SK-N-SH treated with all-trans-retinoic acid at 6 μM for 48 hours (cell line): ENCODE measurements at places on chromosomes 11 and 22.

- ATAC-seq: no peak
Measured at GRCh38 chr22:38267086-38267485, 5.7 kb downstream of the TMEM184B start.

- ATAC-seq: no peak
Measured at GRCh38 chr11:61904539-61905048, 12.8 kb downstream of the RAB3IL1 start.

DNA sequence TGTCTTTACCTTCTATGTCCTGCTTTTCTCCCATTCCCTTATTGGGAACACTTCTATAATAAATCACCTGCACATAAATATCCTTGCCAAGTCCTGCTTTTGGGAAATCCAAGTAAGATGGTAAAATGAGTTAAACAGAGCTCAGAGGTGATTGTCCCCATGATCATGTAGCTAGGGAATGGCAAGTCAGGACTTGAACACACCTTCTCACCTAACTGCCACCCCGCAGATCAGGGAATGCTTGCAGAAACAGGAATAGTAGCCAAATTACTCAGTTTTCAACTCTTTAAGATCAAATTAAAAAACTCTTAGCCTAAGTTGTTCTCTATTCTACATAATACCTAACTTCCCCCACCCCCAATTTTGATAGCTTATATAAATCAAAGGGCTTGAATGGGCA lies 16.0 kb downstream of the OOSP3 start:
- no peak for ATAC-seq

- peak; percentile 4; the same call in 2 of the 3 replicates for ATAC-seq
Measured at GRCh38 chr22:20206709-20207215, 55.9 kb upstream of the CCDC188 start.

DNA sequence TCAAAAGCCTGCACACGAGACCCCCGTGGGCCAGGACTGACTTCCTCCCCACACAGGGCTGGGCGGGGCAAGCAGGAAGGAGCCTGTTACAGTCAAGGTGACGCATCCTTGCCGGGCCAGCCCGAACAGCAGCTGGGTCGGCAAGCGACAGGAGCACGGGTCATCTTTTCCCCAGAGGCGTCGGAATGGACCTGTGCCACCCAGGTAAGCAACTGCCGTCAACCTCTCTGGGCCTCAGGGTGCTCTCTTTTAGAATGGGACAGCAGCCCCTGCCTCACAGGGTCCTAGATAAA lies at the start of gene CYTH4:
Gene CYTH4, plus strand, starts transcription at position 124 of the 293 bp plus-strand sequence. Its CDS starts 62 bp downstream, at position 186.
- ATAC-seq: no peak

DNA sequence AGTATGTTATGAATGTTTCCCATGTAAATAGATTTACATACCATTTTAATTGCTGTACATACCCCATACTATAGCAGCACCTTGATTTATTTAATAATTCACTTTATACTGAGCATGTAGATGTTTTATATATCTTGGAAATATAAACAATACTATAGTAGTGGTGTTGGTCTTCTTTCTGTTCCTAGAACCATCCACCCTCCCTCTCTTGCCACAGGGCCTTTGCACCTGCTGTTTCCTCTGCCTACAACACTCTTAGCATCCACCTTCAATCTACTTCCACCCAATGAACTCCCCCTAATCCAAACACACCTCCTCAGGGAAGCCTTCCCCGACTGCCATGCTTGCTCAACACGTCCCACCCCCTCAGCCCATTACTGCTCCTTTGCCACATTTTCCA lies 30.2 kb downstream of the TESMIN start:
- no peak for ATAC-seq

GRCh38 chr11:115894176-115894575 lies 390.0 kb upstream of the CADM1 start:
- no peak for ATAC-seq

- ATAC-seq: no peak
Measured at GRCh38 chr11:7489376-7489775, 4.1 kb downstream of the OLFML1 start.

DNA sequence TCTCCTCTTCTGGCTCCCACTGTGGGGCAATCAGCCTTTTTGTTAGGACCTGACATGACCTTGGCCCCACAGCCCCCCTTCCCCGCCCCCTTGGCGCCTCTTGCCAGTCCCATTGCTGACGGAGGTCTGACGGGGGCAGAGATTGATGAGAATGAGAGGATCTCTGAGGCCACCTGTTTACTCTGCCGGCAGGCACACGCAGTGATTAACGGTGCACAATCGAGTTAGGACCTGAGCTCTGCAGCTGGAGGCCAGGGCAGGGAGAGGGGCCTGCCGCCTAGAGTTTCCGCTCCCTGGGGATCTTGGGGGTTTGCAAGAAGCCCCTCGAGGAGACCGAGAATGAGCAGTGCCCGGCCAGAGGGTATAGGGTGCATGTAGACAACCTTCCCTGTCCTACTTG lies 6.8 kb upstream of the CHRM1 start:
- ATAC-seq: peak; percentile 17; the same call in 1 of the 3 replicates

DNA sequence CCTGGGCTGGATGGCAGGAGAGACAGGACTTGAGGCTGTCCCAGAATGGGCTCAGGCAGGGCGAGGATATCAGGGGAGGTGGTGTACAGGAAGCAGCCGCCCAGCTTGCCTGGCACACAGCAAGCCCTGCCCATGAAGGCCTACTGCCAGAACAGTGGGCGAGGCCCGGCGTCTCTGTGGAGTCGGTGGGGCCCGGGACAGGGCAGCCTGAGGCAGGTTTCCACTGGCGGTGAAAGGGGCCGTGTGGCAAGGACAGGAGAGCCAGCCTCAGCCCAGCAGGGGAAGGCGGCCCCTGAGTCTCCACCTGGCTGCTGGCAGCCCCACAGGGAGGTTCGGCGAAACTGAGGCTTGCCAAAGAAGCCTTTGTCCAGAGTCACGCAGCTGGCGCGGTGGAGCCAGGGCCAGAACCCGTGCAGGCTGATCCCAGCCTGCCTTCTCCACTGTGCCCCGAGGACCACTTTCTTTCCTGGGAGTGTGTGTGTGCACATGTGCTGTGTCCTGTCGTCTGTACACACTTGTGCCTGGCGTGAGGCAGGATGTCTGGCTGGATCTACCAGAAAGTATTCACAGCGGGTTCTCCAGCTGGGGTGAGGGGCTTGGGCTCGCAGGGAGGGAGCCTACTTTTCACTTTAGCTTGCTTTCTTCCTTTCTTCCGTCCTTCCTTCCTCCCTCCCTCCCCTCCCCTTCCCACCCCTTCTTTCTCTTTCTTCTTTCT lies 1.2 kb downstream of the TSPO start:
- ATAC-seq: peak; percentile 89

- ATAC-seq: no peak
Measured at GRCh38 chr11:73281201-73281741, 9.1 kb downstream of the P2RY6 start.

GRCh38 chr22:49395617-49396016 lies 432.1 kb downstream of the BRD1 start:
- ATAC-seq: no peak

GRCh38 chr11:9459667-9460321 lies 1.0 kb upstream of the ZNF143 start:
- ATAC-seq: peak; percentile 1; the same call in 1 of the 3 replicates

DNA sequence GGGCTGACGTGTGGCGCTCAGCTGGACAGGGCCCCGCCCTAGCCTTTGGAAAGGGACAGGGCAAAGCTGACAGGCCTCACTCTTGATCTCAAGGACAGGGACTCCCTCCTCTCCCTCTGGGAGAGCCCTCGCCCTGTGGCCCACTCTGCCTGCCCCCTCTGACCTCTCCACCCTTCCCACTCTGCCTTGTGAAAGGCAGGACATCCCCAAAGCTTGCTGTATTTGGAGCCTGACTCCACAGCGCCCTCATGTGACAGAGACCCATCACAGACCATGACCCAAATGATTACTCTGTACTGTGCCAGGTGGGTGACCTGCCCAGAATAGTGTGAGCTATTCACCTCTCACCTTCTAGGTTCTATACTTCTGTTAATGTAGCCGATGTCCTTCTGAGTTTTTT lies 18.8 kb downstream of the P2RY2 start:
- ATAC-seq: peak; percentile 67

DNA sequence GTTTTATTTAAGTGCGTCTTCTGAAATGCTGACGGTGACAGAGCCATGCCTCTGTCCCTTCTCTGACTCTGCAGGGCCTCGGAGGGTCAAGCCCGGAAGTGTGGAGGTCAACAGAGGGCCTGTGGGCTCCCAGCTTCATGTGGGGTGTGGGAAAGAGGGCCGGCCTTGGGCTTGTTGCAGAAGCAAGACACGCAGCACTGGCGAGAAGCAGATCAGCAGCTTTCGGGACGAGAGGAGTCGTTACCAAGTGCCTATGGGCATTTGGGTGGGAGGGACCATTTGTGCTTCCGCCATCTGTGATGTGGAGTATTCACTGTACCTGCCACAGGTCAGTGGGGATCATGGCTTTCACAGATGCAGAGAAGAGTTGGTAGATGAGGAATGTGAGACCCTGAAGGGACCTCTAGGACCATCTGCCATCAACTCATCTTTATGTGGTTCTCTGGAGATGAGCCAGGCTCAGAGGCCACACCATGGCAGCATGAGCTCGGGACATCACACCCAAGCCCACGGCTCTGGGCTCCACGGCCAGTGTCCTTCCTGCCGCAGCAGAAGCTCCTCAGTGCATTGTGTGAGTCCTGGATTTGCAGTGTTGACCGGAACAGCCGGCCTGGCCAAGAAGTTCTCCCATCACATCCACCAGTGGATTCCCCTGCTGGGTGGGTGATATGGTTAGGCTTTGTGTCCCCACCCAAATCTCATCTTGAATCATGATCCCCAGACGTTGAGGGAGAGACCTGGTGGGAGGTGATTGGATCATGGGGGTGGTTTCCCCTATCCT lies 590.7 kb downstream of the TBC1D22A start:
- no peak for ATAC-seq

- no peak for ATAC-seq
Measured at GRCh38 chr11:67666676-67667489, 7.5 kb downstream of the ALDH3B2 start.

GRCh38 chr22:47143249-47143938 lies 380.9 kb downstream of the TBC1D22A start:
- no peak for ATAC-seq

DNA sequence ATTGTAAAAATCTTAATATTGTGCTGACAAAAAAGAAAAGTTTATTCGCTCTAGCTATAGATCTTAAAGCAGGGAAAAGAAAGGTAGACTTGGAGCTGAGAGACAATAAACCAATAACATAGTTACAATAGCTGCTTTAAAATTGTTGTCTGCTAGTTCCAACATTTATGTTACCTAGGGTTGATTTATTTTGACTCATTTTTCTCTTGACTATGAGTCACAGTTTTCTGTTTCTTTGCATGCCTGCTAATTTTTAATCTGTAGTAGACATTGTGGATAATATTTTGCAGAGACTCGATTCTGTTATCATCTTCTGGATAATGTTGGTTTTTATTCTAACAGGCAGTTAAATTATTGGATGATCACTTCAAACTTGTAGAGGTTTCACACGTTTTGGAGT lies 83.1 kb upstream of the TRPC6 start:
- no peak for ATAC-seq

GRCh38 chr11:125951731-125952130 lies 5.9 kb downstream of the VSIG10L2 start:
- peak; percentile 55 for ATAC-seq

GRCh38 chr11:103530257-103530656 lies 421.0 kb downstream of the DYNC2H1 start:
- no peak for ATAC-seq

DNA sequence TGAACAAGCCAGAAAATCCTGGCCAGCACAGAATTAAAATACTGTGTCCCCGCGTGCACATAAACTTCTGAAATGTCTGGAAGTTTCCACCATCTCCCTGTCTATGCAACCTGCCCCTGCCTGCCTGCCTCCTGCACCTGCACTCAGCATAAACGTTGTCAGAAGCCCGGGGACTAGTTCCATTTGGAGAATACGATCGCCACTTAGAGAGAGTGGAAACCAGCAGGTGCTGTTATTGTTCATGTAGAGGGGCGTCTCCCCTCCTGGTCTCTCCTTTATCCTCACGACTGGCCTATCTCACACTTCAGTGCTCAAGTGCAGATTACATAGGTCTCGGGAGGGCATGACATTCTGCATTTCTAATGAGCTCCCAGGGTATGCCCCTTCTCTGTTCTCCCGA lies 35.6 kb downstream of the MPPED1 start:
- ATAC-seq: no peak

GRCh38 chr11:66045177-66045639 lies 3.8 kb downstream of the GAL3ST3 start:
- peak; percentile 84 for ATAC-seq

DNA sequence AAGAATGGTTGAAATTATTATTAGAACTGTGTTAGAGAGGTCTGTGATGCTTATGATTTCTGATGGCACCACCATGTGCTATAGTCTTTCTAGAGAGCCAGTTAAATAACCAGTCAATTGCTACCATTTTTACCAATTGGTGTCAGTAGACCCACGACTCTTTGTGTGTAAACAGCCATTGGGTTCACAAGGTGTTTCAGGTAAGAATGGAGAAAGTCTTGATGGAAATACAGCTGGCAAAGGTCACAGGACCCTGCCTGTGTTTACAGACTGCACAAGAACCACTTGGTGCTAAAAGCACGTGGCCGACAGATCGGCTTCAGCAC lies 30.5 kb upstream of the OR10G7 start:
- ATAC-seq: no peak

- ATAC-seq: no peak
Measured at GRCh38 chr11:12669930-12670329, 4.3 kb upstream of the TEAD1 start.

DNA sequence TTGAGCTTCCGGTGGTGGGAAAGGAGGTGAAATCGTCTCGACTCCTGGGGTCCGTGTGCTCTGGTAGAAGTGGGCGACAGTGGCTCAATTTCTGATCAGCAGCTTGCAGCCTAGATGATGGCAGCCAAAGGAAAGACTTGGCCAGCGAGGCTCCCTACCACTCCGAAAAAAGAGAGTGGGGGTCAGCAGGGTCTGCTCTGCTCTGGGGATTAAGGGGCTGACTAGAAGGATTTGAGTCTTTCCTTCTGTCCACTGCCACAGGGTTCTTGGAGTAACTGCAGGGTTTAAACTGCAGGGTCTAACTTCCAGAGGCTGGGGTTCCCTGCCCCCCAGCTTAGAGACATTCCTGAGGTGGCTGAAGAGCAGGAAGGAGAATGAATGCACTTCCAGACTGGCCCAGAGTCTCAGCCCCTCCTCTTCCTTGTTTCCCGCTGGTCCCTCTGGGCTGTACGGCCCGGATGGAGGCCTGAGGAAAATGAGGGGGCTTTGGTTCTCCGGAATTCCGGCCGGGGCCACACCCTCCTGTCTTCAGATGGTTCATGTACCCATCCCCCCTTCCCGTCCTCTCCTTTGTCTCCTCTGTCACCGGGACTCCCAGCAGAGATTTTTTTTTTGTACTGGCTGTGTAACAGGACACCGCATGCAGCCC lies 907 bp downstream of the SERPINH1 start:
- ATAC-seq: peak; percentile 20

GRCh38 chr11:67120881-67121710 lies 2.0 kb downstream of the KDM2A start:
- peak; percentile 15 for ATAC-seq

DNA sequence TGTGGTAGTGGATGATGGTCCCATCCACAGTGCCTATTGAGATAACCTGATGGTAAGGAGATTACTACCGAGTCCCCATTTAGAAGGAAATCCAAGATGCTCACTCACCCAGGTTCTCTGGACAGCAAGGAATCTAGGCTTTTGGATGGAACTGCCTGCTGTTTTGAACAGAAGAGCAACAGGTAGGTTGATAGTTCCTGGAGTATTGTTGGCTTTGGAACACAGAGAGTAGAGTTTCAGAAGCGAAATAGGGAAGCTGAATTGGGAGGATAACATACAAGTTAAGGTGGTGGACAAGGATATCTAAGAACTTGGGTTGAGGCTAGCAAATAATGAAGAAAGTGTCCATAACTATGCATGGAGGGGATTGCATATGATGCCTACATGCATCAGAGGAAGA lies 27.6 kb downstream of the SLC22A6 start:
- no peak for ATAC-seq

GRCh38 chr11:64264371-64264852 lies 13.1 kb downstream of the PLCB3 start:
- no peak for ATAC-seq
